H1 (cell line): ENCODE measurements at places on chromosomes 2 and 18. TPM values are rescaled to one million over a fixed set of nuclear protein-coding genes. Genes with fewer than 3 reads are reported as not detected.

DNA sequence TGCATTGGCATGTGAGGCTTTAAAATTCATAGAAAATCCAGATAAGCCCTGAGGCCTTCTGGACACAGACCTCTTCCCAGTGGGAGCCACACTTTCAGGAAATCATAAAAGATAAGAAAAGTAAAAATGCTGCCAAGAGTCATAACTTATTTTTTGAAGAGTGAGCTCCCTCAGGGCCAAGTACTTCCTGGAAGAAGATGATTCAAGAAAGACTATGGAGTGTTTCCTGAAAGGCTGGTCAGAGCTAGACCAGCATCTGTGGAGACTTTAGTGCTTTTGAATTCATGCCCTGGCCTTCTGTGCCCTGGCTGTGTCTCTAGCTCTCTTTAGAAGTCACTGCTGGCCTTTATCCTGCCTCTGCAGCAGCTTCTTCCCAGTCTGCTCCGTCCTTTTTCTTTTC is 6.4 kb upstream of the XDH start:
- DNase-seq = no peak

- no peak for DNase-seq
These were observed 80.9 kb upstream of the POU3F3 start for GRCh38 chr2:104772996-104773395.

GRCh38 chr2:74759986-74760385 is 73.9 kb upstream of the HK2 start:
- DNase-seq = no peak

DNA sequence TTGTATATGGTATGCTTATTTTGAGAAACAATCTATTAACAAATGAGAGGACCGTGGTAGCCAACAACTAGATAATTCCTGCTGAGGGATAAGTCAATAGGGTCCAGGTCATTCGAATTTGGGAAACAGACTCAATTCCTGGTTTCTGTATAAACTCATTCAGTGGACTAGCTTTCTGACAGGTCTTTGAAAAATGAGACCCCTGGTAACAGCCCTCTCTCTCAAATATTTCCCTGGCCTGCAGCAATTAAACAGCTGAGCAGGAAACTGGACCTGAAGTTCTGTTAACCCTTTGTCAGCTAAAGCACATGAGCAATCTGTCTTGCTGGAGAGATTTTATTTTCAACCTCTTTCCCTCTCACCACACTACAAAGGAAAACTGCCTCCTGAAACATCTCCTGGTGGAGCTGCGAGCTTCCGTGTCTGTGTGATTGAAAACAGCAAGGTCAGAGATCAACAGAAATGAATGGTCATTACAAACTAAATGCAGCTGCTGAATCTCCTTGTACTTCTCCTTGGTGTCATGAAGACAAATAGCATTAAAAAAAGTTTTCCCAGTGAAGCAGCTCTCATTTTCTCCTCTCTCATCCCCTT is 70.3 kb upstream of the CCDC85A start:
- DNase-seq = no peak

DNA sequence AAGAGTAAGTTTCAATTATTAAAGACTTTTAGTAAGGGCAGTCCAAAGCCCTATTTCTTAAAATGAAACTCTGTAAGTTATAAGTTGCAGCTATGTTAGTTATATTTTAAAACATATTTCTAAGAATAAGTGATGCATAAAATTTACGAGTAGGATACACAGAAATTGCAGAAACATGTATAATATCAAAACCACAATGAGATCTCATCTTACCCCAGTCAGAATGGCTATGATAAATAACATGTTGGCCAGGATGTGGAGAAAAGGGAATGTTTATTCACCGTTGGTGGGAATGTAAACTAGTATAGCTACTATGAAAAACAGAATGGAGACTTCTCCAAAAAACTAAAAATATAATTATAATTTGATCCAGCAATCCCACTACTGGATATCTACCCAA is 201.2 kb downstream of the CBLN2 start:
- no peak for DNase-seq

DNA sequence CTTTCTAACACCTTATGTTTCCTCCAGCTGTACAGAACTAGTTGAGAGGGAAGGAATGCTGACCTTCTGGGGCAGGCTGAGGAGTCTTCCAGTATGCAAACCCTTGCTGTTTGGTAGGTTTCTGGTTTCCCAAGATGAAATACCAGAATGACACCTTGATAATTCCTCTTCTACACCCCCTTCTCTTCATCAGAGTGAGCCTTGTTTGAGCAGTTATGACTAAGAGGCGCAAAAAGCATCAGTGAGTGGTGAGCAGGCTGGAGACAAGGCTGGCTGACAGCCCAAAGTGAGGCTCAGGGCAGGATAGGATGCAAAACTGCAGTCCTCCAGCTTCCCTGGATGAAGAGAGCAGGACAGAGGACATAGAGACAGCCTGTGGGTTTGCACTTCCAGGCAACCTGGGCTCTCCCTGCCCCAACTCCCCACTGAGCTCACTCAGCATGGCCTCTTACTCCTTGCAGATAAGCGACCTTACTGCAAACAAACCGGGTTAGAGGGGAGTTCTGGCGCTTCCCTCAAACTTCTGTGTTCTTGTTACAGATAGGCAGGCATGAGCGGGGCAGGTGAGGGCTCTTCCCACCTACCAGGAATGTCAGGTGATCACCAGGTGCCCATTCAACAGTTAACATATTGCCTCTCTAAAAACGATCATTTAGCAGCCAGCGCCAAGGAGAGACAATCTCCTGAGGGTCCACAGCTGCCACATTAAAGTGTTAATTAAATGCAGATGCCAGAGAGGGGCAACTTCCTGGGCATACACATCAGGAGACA is 5.4 kb downstream of the MPPE1 start:
- DNase-seq = no peak

GRCh38 chr18:39786477-39786876 is 2168.6 kb upstream of the PIK3C3 start:
- no peak for DNase-seq

DNA sequence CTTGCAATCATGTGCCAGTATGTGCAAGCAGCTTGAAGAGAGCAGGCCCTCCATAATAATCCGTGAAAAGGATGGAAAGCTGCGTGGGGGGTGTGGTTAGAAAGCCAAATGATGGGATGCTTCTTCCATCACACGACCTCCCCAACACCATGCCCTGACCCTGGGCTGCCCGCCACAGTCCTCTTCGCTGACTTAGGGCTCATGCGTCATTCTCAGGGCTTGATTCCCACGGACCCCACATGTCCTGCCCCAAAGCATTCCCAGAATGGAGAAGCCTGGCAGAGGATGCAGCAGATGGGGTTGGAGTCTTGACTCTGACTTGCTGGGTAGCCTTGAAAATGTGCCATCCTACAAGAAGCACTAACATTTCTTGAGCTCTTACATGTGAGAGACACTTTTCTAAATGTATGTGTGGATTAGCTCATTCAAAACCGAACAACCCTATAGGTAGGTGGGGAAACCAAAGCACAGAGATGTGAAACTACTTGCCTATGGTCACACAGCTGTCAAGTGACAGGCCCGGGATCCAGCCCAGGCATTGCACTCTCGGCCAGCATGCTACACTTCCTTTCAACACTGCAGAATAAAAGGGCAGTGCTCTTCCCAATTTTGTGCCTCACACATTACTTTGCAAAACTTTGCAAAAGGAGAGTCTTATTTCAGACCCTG is 3.7 kb downstream of the TNS1 start:
- no peak for DNase-seq

DNA sequence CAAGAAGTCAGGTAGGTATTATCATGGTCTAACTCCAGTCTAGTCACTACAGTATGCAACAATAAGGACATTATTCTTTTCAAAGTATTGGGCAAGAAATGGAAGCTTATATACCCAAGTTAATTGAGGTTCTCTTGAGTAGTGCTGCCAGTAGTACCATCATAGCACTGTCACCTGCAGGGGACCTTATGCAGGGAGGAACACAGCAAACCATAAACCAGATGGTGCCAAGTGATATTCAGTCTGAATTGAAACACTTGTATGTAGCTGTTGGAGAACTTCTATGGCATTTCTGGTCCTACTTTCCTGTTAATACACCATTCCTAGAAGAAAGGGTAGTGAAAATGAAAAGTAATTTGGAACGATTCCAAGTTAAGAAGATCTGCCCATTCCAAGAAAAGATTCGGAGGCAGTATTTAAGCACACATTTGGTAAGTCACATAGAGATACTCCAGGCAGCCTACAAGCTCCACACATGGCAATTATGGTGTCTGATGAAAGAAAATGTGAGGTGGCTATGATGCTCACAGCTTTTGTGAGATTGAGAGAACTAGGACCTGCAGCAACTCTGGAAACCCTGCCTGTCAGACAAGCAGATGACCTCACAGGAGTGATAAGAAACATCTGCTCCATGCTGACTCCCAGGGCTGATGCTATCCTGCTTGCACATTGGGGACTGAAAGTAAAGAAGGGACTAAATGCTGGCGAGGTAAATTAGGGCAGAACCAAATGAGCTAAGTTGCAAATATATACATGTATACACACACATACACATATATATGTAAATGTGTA is 174.7 kb downstream of the MC4R start:
- no peak for DNase-seq

DNA sequence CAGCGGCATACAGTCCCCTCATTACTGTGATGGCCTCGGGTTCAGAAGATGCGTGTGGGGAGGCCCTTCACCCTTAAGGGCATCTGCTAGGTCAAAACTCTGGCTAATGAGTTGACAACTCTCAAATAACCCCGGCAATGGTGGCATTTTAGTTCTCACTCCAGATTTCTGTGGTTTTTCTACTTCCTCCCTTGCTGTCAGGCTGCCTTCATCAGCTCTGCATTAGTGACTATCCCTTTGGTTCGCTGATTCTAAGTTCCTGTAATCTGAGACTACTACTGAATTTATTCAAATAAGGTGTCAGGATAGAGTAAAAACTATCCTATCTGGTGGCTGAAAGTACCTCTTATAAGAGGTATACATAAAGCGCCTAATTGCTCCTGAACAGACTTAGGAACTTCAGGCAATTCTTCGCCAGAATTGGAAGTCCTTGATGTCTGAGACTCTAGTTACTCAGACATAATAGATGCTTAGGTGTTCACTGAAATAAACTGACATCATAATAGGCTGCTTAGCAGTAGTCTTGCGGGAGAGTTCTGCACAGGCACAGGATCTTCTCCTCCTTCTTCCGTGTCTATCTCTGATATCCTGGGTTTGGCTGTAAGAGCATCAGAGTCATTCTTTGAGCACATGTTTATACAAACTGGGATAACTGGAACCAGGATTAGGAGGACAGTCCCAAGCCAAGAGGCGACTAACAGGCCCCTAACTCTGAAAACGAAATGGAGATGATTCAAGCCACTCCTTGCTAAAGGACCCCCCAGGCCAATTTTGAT is 194.5 kb downstream of the DNER start:
- no peak for DNase-seq

LIPT1 gene
- total RNA-seq = 8.8 and 10.9 TPM in 2 replicates

SERPINB3 gene
- total RNA-seq = 0.17 TPM in 1 of 2 replicates, not detected in the other

DNA sequence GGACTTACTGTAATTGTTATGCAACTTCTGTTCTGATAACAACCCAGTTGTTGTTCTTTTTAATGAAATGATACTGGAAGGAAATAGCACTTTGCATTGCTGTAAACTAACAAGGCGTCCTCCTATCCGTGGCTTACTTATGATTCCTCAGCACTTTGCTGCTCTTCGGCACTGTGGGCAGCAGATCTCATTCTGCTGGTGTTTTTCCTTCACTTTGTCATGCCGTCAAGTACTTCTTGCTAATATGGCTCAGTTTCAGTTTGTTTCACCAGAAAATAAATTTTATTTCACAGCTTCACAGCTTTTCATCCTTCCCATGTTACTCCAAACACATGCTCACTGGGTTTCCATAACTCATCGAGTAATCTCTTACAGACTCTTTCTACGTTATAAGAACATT is 289.3 kb downstream of the MEIS1 start:
- DNase-seq = no peak

DNA sequence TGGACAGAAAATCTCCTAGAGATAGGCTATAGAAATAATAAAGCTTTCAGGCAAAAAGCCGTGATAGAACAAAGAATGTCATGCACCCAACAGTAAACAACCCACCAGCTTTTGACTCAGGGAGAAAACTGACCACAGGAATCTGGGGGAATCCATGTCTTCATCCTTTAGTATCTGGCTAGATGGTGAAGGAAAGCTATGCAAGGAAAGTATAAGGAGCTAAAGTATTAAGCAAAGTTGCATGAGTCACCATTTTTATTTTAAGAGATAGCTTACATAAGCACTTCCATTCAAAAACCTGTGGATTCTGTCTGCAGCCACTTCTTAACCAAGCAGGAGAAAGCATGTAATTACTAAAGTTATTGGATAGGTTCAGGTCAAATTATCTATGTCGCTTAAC is 363.8 kb downstream of the LRP1B start:
- DNase-seq = no peak

GRCh38 chr2:16114836-16115235 is 174.5 kb downstream of the MYCN start:
- no peak for DNase-seq

- no peak for DNase-seq
These were observed 145.2 kb upstream of the TPO start for GRCh38 chr2:1268034-1268433.

- no peak for DNase-seq
These were observed 63.3 kb downstream of the MAPRE2 start for GRCh38 chr18:35104391-35105051.

DNA sequence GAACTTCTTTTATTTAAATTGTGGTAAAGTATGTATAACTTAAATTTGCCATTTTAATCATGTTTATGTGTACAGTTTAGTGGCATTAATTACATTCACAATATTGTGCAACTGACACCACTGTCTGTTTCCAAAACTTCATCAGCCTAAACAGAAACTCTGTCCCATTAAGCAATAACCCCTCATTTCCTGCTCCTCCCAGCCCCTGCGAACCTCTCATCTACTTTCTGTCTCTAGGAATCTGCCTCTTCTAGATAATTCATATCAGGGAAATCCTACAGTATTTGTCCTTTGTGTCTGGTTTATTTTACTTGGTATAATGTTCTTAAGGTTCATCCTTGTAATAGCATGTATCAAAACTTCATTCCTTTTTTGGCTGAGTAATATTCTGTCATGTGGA is 75.1 kb downstream of the BOLA3 start:
- DNase-seq = no peak

DNA sequence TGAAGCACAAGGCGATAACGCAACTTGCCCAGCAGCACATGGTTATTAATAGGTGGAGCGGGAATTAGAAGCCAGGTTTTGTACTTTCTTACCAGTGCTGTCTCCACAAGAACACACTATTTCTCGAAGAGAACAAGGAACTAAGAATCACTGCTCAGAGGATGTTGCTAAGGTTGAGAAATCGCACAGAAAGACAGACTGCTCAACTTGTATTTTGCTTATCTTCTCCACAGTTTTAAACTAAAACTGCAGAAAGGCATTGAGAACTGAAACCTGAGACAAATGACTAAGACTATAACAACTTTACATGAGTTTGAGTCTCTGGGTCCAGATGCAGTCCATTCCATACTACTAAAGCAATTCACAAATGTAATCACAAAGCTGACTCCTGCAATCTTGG is 6.2 kb downstream of the PRKD3 start:
- no peak for DNase-seq

- DNase-seq = no peak
These were observed 5.6 kb downstream of the SLC66A3 start for GRCh38 chr2:11160731-11161455.

DNA sequence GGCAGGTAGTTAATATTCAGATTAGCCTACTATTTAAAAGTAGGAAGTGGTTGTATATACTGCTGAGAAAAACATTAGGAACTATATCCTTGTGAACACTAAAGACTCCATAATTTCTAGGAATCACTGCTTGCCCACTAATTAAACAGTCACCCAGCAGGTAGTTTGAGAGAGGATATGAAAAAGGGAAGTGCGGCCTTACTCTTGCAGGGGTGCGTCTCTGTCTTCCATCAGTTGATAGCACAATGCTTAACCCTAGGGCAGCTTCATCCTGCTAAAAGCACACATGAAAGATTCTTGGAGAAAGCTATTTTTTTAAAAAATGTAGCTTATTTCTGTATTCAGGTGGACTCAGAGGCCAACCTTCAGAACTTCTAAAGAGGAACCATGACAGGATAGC is 53.1 kb upstream of the ATP5MC3 start:
- no peak for DNase-seq
